ENCODE measurements at places on chromosomes 3 and 15.

DNA sequence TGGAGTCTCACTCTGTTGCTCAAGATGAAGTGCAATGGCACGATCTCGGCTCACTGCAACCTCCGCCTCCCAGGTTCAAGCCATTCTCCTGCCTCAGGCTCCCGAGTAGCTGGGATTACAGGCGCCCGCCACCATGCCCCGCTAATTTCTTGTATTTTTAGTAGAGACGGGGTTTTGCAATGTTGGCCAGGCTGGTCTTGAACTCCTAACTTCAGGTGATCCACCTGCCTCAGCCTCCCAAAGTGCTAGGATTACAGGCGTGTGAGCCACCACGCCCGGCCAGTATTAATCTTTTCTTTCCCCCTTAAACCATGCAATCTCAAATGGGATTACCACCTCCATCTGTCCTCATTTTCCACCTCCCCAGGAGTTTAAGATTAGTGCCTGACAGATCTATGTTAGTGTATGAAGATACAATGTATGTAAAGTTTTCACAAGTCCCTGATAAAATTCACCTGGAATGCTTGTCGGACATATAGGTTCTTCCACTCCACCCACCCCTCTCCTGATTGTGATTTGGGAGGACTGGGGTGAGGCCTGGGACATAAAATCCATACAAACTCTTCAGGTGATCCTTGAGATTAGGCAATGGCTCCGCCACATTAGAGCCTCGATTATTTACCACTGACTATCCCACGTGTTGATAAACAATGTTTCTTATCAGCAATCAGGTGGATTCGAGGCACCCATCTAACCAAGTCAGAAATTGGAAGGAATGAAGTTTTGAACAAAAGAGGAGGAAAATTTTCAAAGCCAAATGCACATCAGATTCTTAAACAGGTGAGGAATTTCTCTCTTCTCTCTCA is 1.2 kb downstream of the PARL start:
- no peak for DNase-seq

DNA sequence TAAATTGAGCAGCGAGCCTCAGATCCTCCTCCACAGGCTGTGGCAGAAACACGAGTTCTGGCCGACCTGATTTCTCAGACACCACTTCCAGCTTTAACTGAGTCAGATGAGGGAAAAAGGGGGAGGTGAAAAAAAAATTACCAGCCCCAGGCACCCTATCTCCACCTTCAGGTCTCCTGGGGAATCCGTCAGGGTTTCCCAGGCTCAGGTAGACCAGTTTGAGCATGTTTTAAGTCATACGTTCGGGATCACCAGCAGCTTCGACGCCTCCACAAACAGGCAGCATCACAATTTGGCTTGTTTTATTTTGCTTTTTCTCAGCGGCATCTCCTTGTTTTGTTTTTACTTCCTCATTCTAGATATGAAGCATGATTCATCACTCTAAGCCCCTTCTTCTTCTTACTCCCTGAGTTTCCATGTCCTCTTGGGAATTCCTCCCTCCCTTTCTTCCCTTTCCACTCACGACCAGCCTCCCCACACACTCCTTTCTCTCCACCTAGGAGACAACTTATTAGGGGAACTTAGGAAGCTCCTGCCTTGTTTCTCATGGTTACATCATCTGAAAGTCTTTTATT is 190.1 kb downstream of the ZNF621 start:
- no peak for DNase-seq

DNA sequence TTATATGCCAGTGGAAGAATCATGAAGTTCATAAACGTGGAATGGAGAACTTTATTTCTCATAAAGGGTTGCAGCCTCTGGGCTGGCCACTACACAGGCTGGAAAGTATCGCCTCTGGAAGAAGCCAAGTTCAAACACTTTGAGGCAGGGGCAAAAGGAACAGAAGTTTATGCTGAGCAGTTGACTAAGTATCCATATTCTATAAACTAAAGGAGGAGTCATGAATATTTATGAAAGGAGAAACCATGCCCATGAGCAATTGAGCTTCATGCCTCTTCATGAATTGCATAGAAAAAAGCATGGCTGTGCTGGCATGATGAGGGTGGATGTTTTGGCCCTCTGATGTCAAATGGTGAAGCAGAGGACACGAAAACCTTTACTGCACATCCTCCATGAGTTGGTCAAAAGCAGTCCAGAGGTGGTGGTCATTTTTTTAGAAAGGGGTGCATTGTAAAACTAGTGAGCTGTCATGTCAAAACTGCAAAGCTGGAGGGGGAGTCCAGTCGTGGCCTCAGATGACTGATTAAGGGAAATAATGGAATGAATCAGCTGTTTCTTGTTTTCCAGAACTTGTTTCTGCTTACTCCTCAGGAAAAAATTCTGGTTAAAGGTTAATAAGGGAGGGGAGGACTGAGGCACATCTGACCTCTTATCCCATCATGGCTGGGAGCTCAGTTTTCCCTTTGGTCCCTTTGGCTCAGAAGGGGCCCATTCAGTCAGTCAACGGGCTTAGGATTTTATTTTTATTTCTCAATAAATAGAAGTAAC is 276.7 kb downstream of the CHL1 start:
- DNase-seq, result no peak

DNA sequence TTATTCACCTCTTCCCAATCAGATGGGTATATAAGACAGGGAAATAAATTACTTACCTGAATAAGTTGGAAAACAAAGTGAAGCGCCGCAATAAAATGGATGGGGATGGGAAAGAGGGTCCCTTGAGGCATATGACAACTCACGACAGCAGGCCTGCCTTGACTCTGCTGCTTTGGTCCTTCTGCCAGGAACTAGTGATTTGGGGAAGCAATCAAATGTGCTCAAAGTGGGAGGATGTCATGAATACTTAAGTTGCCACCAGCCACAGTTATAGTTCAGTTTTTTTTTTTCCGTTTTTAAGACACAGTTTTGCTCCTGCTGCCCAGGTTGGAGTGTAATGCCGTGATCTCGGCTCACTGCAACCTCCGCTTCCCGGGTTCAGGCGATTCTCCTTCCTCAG is 4.6 kb downstream of the PARL start:
- DNase-seq, result no peak

DNA sequence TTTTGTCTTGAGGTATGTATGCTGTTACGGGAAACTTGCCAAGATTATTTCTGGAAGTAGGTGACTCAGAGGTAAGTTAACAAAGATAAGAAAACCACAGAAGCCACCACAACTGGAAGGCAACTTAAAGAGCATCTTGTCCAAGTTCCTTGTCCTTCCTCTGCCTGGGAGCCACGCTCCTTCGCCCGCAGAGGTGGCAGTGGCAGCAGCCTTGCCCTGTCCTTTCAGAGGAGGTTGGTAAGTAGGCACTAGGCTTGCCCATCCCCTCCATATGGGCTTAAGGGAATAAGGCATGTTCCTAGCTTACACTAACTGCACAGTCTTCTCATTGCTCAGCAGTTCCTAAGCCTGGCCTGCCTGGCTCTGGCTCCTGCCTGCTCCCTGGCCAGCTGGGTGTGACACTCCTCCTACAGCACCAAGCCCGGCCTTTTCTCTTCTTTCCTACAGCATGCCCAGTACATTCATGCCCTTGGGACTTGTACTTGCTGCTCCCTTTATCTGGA is 48.0 kb upstream of the RAB6B start:
- DNase-seq, result no peak

GRCh38 chr15:42608752-42609488 is 33.5 kb downstream of the STARD9 start:
- no peak for DNase-seq

- peak; percentile 50 for DNase-seq
Measured at GRCh38 chr15:42704492-42704926, 32.4 kb downstream of the CDAN1 start.

DNA sequence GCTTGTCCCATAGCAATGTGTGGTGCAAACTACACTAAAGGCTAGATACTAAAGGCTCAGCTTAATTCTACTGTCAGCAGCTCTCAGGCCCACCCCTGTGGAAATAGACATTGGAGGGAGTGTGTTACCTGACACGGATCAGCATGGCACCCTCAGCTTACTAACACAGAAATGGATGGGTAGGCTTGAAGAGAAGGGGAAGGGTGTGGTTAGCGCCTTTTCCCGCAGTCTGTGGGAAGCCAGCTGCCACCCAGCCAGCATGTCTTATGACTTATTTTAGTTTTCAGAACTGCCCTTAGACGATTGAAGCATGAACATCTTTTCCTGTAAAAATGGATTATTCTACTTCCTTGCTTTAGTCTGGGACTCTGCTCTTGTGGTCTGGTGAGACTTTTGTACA is 25.8 kb upstream of the ADPGK start:
- DNase-seq, result no peak

GRCh38 chr3:68345781-68346180 is 586.6 kb downstream of the TAFA4 start:
- DNase-seq, result no peak

Measured in activated CD4-positive, alpha-beta T cell treated with anti-CD3 and anti-CD28 coated beads, Interleukin-2, amount 50 U/mL, for 4 hours (primary cell).